NCI-H226 (cell line): ENCODE measurements at places on chromosomes 13 and 19.

DNA sequence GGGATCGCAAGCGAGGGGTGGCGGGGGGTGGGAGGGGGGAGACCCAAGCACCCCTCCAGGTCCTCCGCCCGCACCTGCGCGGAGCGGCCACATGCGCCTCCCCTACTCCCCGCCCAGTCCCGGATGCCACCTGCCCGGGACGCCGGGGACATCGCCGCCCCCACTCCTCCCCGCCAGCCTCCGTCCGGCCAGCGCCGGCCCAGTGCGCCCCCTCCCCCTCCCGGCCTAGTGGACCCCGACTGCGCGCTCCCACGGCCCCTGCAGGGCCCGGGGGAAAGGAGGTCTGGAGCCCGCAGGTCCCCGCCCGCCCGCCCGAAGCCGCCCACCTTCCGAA lies 263 bp downstream of the RHPN2 start:
- DNase-seq = no peak

- DNase-seq = no peak
Measured at GRCh38 chr13:63460462-63461090, 2044.9 kb upstream of the PCDH20 start.

DNA sequence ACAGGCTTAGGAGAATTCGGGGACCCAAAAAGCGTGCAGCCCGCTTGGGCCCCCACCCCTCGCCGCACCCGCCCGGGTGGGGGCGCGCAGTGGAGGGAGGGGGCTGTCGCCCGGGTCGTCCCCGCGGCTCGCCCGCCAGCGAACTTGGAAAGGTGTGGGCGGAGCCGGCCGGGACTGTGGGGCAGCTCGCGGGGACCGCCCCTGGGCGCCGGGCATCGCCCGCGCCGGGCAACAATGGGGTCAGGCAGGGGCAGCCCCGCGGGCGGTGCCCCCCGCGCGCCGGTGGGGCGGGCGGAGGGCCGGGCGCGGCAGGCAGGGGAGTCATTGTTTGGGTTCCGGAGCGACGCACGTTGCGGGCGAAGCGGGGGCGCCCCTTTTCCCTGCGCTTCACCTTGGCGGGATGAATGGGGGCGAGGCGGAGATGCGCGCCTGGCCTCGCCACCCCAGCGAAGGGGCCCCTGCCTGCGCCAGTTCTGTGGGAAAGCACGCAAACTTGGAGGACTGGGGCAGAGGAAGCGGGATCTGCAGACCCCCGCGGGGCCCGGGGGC lies 647 bp upstream of the KLF12 start:
- DNase-seq = peak; percentile 53

GRCh38 chr19:38049105-38049649 lies 142.2 kb downstream of the SIPA1L3 start:
- no peak for DNase-seq

- no peak for DNase-seq
Measured at GRCh38 chr19:52211926-52212571, 22.2 kb downstream of the PPP2R1A start.

DNA sequence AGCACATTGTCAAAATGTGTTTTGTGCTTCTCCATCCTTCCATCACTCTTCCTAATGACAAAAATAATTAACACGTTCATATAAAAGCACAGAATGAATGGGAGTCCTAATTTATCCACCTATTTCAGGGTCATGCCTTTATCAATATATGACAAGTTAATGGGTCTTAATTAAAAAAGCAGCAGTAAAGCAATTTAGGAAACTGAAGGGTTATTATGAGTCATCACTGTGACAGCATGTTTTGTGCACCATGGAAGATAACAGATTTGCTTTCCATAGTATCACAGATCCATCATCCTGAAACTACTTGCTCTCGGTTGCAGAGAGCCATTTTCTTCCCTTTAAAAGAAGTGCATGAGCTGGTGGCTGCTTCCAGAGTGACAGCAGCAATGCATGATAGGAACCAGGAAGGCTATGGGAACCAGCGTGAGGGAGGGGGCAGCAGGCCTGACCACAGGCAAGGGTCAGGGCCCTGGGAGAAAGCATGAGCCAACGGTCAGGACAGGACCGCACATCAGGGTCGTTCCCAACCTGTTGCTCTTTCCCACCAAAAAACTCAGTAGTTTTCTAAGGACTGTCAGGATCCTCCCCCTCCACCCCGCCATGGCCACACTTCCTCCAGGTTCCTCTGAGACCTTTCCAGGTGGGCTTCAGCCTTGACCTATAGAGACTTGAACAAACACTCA lies 784.1 kb downstream of the UQCRFS1 start:
- no peak for DNase-seq

DNA sequence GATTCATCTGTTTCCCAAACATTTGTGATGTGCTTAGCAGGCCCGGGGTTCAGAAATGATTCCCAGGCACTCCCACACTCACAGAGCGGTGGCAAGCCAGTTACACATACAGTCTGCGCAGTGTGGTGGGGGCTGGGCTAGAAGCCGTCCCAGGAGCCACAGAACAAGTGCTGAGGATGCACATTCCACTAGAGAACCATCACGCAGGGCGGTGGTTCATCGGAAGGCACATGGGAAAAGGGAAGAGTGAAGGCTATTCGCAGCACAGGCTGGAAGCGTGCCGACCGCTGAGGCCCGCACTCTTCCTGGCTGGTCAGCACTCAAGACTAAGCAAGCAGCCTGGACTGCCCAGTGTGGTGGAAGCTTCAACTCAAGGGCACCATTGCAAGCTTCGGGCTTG lies 126.3 kb upstream of the SLC7A1 start:
- no peak for DNase-seq

- DNase-seq = peak; percentile 45
Measured at GRCh38 chr19:16825312-16826052, 3.7 kb upstream of the SIN3B start.

GRCh38 chr13:76644906-76645305 lies 241.3 kb downstream of the KCTD12 start:
- no peak for DNase-seq

DNA sequence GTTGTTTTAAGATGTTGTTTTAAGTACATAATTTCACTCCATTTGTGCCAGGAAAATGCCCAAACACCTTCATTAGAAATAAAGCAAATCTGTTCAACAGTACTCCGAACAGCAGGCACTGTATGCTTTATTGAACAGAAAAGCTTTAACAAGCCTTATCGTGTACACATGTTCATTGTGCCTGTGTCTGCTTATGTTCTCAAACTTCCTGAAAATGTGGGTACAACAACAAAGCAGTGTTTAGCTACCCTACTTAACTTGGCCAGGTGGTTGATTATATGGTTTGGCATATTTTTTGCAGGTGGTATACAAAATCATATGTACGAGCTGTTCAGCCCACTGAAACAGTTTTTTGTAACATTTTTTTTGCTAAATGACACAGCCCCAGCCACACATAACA lies 718.0 kb downstream of the DACH1 start:
- DNase-seq = no peak

GRCh38 chr19:40433391-40434216 lies 7.8 kb upstream of the SERTAD1 start:
- peak; percentile 89 for DNase-seq
